ENCODE measurements at places on chromosomes 2 and 18.

GRCh38 chr18:40163254-40163653 lies 1791.8 kb upstream of the PIK3C3 start:
- DNase-seq: no peak

DNA sequence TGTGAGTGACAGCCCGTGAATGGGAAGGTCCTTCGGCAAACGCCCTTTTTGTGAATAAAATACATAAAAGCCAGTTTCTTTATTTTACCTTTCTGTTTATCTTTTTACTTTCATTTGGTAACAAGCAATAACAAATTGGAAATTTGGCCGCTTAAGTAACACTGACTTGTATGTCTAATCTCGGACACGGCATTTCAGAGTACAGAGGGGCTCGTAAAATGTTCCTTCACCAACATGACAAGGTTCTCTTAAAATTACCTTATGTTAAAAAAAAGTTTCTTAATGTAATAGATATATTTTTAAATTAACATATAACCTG lies 558 bp upstream of the NEMP2 start:
- peak; percentile 51 for DNase-seq

- DNase-seq: no peak
These were observed 236.6 kb downstream of the PTH2R start for GRCh38 chr2:208643145-208643544.

- no peak for DNase-seq
These were observed 221.8 kb downstream of the ANAPC1 start for GRCh38 chr2:111662039-111662770.

- DNase-seq: no peak
These were observed 197.7 kb downstream of the MC4R start for GRCh38 chr18:60174832-60175231.

- DNase-seq: no peak
These were observed 54.7 kb downstream of the RTN4 start for GRCh38 chr2:54995553-54995952.

- DNase-seq: no peak
These were observed 57.8 kb upstream of the ID2 start for GRCh38 chr2:8623958-8624591.

DNA sequence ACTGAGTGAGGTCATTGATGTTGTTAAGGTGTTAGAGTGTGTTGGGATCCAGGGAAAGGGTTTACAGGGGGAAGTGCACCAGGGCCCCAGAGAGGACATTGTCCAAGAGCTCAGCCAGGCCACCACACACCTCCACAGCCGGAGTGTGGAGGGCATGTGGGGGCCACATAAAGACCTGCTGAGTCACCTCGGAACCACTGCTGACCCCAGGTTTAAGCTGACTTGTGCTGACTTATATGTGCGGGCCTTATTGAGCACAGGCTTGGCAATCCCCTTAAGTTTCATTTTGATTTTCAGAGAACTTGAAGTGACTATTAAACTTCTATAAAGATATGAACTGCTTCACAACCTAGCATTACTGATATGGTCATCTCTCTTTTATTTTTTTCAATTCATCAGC lies 166.2 kb upstream of the MAP3K20 start:
- DNase-seq: no peak

Data from HT-29 (cell line).